Mesenteric fat pad (tissue), 1 donor: ENCODE measurements at places on chromosomes 12 and 14. TPM values are rescaled to one million over a fixed set of nuclear protein-coding genes. Genes with fewer than 3 reads are reported as not detected.

The MYRFL gene
- total RNA-seq, result 0.19 TPM

DNA sequence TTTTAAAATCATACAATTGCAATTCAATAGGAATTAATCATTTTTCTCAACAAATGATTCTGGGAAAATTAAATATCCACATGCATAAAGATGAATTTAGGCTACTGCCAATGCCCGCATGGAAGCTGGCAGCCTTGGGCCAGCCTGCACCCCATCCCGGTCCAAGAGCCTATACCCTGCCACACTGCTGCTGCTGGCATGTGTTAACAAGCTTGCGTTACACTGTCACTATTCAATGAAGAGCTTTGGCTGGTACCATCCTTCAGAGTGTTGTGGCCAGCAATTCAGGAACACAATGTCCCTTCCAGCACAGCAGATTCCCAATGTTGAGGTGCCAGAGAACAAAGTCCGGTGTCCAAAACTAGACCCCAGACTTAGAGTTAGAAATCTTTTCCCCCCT, 13.6 kb upstream of the TAS2R14 start:
- DNase-seq, result no peak

The BCL2L14 gene
- total RNA-seq, result not detected

The RAPGEF3 gene
- total RNA-seq, result 79.4 TPM

DNA sequence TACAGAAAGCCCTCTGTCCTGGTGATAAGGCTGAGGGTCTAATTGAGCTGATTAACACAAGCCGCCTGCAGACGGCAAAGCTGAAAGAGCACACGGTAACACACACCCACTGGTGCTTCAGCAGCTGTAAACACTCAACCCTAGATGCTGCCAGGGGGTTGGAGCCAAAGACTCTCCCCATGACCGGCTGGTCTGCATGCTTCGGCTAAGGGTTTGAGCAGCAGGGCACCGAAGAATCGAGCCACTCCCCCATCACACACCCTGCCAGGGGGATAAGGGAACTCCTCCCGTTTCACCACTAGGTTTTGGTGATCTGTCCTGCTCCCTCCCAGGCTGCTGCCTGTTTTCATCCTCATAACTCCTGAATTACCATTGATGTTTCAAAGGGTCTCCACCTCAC, 141.0 kb upstream of the OVCH1 start:
- no peak for DNase-seq

The PHLDA1 gene
- 45.7 TPM for total RNA-seq

DNA sequence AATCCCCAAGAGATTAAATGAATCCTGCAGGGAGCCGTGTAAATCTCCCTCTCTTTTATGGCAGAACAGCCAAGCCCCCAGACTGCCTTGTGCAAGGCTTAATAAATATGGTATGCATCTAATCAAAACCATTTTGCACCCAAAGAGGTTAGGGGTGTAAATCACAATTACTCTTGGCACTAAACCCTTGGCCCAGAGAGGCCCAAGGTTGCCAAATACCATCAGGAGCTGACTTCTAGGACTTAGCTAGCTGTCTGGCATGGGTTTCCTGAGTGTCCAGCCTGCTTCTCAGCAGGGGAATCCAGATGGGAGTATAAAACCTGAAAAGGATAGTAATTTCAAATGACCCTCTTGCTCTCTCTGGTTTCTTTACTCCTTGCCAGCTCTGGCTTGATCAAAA, 610.4 kb downstream of the MED13L start:
- no peak for DNase-seq
